Mucosa of gallbladder (tissue), 1 donor: ENCODE measurements at places on chromosomes 6 and 20. TPM values are rescaled to one million over a fixed set of nuclear protein-coding genes. Genes with fewer than 3 reads are reported as not detected.

The TINAG gene
- total RNA-seq, result 8.8 TPM

The PTGIS gene
- 101 TPM for total RNA-seq

The PSORS1C2 gene
- not detected for total RNA-seq

The CFAP206 gene
- 0.40 TPM for total RNA-seq

GRCh38 chr6:18031189-18031588, 43.8 kb upstream of the KIF13A start:
- no peak for DNase-seq

DNA sequence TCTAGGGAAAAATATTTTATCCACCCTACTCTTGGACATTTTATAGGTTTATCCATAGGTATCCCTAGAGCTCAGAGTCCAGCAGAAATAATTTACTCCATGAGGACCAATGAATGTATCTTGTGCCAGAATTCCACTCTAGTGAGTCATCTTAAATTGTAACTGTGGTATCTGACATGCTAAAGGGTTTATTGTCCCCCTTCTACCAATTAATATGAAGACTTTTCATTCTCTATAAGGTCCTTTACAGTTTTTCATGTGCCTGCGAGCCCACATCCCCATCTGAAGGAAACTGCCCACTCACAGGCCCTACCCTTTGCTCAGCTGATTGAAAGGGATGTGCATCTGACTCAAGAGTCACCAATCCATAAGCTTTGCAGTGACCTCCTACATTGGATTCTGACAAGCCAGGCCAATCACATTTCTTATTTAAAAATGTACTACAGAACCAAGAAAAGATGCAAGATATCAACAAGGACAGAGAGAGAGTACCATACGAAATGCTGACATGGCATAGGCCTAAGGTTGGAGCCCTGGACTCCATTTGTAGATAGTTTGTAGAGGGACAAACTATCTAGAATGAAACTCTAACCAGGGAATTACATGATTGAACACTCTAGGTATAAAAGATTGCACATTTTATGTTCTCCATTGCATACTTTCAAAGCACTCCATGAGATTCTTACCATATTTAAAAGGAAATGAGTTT, 93.4 kb upstream of the DEFB112 start:
- DNase-seq, result no peak

GRCh38 chr6:115133790-115134189, 791.0 kb upstream of the HS3ST5 start:
- DNase-seq, result no peak

- no peak for DNase-seq
Measured at GRCh38 chr20:57229490-57229889, 37.0 kb downstream of the BMP7 start.

GRCh38 chr6:169577974-169578373, 123.9 kb downstream of the WDR27 start:
- no peak for DNase-seq
